Esophagus squamous epithelium (tissue), 5 donors: ENCODE measurements at places on chromosomes 2 and 18.
A peak's percentile ranks its signal among the peaks of the same experiment; 100 is the strongest.

GRCh38 chr2:134625311-134625710 is 93.5 kb downstream of the TMEM163 start:
- no peak for DNase-seq

- DNase-seq = no peak
Observed at GRCh38 chr2:165529130-165529529, 59.6 kb downstream of the CSRNP3 start.

DNA sequence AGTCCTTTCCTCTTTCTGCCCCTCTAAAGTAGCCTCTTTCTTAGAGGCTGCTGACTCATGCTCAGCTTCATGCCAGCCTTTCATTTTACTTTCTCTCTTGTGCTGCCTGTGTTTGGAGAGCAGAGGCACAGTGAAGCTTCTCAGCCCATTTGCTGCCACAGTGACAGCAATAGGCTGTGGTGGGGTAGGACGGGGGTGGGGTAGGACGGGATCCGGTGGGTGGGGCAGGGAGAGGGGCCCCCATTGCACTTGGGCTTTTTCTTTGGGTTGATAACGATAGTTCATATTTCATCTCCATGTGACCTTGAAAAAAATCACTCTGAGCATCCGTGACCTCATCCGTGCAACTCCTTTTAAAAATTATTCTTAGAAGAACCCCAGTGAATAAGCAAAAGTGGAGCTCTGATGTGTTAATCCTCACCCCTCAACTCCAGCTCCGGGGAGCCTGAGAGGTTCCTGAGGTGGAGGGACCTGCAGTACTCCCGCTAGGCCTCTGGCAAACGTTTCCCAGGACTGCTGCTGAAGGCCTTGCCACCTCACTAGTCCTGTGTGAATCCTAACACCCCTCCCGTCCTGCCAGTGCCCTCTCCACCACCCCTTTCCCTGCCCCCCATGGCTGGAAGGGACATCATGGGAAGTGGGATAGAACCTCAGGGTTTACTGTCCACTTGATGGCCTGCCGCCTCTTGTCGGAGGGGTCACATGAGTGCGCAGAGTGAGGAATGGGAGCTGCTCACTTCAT is 70.8 kb downstream of the INPP4A start:
- no peak for DNase-seq

DNA sequence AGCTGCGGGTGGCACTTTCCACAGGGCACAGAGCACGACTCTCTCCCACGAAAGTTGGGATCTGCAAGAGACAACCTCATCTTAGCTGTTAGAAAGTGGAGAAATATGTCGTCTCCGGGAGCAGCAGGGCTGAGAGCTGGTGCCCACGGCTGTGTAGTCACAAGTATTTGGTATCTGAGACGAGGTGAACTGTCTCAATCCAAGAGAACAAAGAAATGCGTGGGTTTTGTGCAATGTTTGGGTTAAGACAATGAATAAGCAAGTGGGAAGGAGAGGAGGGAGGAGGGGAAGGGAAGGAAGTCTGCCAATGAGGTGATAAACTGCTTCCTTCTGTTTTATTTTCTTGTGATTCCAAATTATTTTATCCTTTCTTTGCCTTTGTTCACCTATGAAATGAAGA is 18.0 kb downstream of the DYTN start:
- DNase-seq = no peak

DNA sequence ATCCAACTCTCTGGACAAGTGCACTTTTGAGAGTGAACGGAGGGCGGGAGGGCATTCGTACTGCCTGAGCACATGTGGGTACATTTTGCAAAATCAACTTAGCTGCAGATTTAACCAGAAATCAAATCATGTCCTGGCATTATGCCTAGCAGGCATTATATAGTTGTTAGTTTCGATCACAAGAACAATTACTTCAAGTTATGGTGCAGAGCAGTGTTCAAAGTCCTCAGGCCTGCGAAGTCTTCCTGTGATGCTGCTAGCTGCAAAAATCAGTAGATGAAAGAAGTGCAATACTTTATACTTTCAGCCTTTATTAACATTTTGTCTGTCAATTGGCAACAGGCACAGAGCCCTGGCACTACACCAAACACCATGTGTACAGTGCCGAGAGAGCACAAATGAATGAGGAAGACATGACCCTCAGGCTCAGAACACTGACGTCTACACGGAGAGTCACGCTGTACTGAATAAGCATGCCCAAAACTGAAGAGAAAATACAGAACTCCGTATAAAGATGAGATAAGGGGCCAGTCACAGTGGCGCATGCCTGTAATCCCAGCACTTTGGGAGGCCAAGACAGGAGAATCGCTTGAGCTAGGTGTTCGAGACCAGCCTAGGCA is 92.1 kb upstream of the CREB1 start:
- DNase-seq = no peak

- DNase-seq = no peak
Observed at GRCh38 chr18:37669991-37670534, 104.5 kb upstream of the CELF4 start.

GRCh38 chr2:127552336-127552735 is 16.9 kb downstream of the MYO7B start:
- no peak for DNase-seq

DNA sequence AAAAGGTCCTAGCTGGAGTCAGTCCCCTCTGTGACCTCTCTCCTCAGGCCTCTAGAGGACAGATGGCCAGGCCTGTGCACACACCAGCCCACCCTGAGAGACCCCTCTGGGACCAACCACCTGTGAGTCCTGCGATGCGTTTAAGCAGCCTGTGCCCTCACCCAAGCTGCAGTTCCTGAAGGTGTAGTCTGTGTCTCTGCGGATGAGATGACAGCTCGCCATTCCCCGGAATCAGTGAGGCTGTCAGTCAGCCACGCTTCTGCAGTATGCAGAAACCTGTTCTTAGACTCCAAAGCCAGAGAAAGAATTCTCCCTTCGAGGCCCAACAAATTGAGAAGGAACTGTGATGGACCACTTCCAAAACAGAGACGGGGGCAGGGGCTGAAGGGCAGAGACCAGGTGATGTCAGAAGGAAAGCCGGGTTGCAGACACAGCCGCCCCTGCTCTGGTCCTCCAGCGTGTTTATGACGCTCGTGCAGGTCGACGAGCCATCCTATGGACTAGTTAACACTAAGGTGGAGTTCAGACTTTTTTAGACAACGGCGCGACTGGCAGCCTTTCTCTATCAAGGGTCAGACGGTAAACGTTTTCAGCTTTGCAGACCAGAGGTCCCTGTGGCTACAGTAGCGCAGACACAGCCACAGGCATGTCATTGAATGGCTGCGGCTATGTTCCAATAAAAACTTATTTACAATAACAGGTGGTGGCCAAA is 10.2 kb downstream of the MTERF4 start:
- DNase-seq = no peak

GRCh38 chr2:64750817-64751285 is 97.1 kb upstream of the SERTAD2 start:
- DNase-seq = peak; percentile 97

DNA sequence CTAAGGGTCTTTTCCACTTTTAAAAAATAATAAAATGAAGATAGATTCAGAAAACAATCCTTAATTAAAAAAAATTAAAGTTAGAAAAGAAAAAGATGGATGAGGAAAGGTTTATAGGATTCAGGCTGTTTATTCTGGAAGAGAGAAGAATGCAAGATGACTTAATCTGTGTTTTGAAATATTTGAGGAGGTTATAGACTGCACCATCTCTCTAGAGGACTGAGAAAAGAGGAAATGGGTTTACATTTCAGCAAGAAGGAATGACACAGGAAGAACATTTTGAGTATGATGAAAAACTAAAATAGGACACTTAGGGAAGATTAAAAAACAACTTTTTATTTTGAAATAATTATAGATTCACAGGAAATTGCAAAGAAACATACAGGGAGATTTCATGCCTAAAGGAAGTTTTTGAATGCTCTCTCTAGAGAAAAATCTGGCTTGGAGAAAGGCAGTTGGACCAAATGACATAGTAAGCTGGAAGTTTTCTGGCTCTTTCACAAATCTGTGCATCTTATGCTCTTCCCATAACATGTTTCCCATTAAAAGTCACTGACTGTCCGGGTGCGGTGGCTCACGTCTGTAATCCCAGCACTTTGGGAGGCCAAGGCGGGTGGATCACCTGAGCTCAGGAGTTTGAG is 75.0 kb downstream of the CERS6 start:
- DNase-seq = no peak

GRCh38 chr2:218418717-218419458 is at the start of gene VIL1:
VIL1 (plus strand) TSS chr2:218419123; CDS start chr2:218423779, 4,656 bp downstream.
- no peak for DNase-seq

DNA sequence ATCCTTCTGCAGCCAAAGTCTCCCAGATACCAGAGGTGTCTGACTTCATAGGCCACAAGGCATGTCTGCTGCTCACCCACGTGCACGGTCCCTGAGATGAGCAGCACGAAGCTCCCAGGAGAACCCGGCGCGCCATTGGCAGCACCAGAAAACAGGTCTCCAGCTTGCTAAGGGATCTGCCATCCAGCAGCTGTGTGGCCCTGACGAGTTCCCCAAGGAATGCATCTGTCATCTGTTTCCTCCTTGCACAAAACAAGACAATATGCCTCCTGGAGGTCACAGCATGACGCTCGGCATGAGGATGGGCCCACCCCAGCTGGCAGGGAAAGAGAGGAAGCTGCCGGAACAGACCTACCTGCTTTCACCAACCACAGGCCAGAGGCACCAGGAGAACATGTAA is 29.2 kb downstream of the HS6ST1 start:
- DNase-seq = no peak

DNA sequence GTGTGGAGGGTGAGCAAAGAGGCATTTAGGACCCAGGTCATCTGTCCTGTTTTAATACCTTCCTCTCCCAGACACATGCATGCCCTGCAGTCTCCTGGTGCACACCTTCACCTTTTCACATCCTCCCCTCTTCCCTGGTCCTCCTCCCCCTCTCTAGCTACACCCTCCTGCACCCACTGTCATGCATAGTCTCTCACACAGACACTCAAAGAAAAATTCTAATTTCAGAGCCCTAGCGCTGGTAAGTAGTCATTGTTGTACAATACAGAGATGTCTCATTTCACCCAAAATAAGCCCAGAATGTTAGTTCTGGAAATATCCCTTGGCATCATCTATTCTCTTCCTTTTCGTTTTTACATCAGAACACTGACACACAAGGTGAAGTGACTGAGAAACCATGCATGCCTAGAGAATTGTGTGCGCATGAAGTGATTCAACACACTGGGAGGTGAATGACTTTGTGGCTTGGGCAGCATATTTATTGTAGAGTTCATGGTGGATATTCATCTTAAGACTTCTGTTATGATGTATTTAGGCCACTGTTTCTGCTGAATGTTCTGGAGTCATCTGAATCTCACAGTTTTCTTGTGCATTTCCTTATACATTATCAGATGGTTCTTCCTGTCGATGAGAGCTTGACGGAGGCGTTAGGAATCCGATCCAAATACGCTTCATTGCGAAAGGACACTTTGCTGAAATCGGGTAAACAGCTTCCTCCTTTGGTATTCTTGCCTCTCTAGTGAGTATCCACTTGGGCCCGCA is 69.9 kb downstream of the COA5 start:
- DNase-seq = no peak

GRCh38 chr2:24675338-24675737 is 117.9 kb downstream of the PTRHD1 start:
- DNase-seq = no peak

GRCh38 chr2:215684448-215685237 is 248.8 kb upstream of the FN1 start:
- DNase-seq = no peak

DNA sequence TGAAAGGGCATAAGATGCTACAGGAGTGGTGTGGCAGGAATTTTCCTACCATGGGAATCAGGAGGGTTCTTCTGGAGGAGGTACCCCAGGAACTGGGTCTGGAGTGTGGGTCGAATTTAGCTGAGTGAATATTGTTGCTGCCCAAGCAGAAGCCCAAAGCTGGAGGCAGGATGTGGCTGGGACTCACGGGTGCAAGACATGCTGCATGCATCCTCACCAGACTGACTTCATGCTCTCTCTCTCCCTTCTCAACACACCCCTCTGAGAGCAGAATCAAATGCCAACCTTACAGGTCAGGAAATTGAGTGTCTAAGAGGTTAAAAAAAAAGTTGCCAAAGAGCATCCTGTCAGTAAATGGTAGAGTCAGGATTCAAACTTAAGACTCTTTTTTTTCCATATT is 78.8 kb upstream of the TTC39C start:
- DNase-seq = no peak

DNA sequence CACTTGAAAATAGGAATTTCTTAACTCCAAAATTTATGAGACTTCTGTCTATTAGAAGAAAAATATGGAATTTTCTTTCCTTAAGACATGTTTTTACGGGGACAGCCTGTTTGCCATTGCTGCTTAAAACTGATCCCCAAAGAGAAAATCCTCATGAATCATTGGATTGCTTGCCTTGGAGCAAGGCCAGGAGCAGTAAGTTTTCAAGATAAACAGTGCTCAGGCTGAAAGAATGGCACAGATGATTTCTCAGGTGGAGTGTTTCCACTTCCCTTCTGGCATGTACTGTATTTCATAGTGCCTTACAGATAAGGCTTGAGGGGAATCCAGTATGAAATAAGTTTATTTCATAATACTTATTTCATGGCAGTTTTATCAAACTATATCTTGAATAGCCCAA is 74.3 kb upstream of the MMADHC start:
- DNase-seq = no peak

- DNase-seq = no peak
Observed at GRCh38 chr2:127217470-127218325, 2.4 kb downstream of the CYP27C1 start.

DNA sequence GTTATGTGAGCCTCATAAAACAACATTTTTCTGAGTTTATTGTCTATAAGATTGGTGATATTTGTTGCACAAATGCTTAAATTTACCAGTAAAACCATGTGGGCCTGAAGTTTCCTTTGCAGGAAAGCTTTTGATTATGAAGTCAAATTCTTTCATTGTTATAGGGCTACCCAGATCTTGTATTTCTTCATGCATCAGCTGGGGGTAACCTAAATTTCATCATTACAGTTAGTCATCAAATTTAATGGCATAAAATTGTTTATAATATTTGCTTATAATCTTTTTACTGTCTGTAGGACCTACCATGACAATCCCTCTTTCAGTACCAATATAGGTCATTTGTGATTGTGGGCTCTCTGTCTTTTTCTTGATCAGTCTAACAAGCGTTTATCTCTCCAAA is 47.8 kb downstream of the SMAD2 start:
- DNase-seq = no peak

DNA sequence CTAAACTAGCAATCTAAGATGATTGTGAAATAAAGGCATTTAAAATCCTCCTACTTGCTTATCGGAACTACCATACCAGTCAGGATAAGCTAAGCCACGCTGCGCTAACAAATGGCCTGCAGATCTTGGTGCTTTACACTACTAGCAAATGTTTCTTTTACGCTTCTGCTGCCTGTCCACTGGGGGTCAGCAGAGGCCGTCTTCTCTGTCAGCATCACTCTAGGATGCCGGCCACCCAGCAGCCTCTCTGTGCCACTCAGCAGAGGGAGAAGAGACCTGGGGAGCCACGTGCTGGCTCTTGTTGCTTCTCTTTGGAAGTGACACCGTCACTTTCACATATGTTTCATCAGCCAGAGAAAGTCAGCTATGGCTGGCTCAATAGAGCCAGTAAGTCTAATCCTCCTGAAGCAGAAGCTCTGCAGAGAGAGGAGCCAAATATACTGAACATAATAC is 36.6 kb downstream of the COPS8 start:
- DNase-seq = no peak

GRCh38 chr2:182834293-182834692 is 32.1 kb downstream of the FRZB start:
- DNase-seq = no peak

GRCh38 chr2:216012133-216012829 is 1.1 kb downstream of the MREG start:
- no peak for DNase-seq
